ENCODE measurements at places on chromosomes 2 and 18.
A peak's percentile ranks its signal among the peaks of the same experiment; 100 is the strongest.

GRCh38 chr2:172211512-172211911 lies 108.8 kb upstream of the DLX2 start:
- no peak for DNase-seq

GRCh38 chr2:239193401-239193811 lies 207.4 kb downstream of the HDAC4 start:
- DNase-seq, result peak; percentile 45

DNA sequence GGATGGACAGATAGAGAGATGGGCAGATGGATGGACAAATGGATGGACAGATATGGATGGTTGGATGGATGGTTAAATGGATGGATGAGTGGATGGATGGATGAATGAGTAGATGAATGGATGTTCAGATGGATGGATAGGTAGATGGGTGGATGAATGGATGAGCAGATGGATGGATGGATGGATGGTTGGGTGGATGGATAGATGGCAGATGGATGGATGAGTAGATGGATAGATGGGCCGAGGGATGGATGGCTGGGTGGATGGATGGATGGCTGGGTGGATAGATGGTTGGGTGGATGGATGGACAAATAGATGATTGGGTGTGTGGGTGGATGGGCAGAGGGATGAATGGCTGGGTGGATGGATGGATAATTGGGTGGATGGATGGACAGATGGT lies 98.9 kb upstream of the OTOS start:
- DNase-seq, result peak; percentile 17

GRCh38 chr2:36741188-36741837 lies 44.8 kb downstream of the VIT start:
- no peak for DNase-seq

GRCh38 chr2:64506686-64507085 lies 17.4 kb upstream of the AFTPH start:
- DNase-seq, result no peak

DNA sequence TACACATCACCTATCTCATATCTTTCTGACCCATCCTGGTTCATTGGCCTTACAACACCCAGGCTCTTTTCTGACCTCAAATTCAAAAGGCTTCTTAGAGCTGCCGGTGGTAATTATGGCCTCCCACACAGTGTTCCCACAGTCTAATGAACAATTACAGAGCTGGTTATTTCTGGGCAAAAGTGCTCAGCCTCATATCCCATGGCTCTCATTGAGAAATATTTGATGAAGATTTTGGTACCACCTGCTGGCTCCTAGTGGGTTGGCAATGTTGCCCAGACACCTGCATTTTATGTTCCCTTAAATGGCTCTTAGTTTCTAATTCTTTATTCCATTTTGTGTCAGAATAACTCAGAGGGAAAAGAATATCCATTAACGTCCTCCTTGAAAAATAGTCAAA lies 20.1 kb upstream of the SCYGR2 start:
- no peak for DNase-seq

DNA sequence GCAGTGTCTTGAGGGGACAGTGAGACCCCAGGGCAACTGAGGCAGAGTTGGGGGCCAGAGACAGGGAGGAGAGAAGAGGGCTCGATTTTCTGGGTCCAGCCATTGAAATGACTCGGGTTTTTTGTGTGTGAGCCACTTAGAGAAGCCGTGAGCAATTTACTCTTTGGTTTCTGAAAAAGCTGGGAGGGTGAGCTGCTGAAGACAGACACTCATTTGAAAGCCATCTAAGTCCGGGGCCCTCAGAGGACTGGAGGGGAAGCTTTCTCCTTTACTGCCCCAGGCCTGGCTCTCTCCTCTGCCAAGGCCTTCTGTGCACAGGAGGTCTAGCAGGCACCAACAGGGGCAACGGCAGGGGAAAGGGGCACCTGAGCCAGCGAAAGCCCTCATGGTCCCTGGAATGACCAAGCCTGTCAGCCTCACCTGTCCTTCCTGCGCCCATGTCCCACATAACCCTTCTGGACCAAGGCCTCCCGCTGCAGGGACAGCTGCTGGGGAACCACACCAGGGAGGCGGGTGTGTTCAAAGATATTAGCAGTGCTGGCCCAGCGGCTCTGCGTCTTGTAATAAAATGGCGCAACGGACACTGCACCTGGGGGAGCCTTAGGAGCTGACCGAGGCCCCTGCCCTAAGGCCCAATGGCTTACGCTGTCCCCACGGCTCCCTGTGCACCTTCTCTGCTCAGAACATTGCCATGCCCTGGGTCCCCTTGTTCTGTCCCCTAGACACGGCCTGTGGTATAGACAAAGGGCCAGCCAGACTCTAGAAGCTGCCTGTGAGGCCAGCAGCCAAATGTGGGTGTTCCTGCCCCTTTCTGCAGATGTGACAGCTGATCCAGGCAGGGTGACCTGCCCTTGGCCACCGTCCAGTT lies 45.8 kb downstream of the HS6ST1 start:
- DNase-seq, result no peak
